Fibroblast of skin of right biceps (primary cell): ENCODE measurements at places on chromosomes 2 and 18.

GRCh38 chr2:127661949-127662510 lies 13.3 kb downstream of the LIMS2 start:
- DNase-seq: peak; percentile 15

GRCh38 chr2:231411831-231412617 lies 16.5 kb downstream of the B3GNT7 start:
- peak; percentile 81 for DNase-seq

DNA sequence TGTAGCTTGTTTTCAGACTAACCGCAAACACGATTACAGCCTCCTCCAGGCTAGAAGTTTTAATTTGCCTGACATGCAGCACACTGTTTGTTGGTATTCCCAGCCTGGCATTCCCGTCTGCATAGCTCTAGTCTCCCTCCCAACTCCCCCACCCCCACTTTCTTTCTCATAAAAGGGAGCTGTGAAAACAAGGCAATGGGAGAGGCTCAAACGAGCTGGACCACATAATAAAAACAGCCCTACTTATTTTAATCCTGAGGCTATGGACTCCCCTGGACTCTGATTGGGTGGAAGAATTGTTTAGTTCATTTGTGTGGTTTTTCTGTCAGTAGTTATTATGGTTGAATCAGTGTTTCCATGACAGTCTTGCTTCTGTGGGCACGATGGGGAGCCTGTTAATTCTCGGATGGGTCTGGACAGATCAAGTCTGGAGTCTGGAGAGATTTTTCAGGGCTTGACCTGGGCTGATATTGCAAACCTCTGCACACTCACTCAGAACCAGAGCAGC lies 1.2 kb downstream of the STON1 start:
- DNase-seq: peak; percentile 83

- DNase-seq: peak; percentile 5
These were observed 6.9 kb downstream of the ACYP2 start for GRCh38 chr2:54122171-54122935.

DNA sequence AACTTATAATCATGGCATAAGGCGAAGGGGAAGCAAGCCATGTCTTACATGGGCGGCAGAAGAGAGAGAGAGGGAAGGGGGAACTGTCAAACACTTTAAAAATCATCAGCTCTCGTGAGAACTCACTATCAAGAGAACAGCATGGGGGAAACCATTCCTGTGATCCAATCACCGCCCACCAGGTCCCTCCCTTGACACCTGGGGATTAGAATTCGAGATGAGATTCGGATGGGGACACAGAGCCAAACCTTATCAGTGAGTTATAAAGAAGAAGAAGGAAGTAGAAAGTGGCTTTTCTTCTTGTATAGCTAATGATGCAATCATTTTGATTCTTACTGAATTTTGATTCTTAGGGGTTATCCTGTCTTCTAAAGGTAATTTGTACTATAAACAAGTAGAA lies 51.4 kb downstream of the SMCHD1 start:
- DNase-seq: no peak

DNA sequence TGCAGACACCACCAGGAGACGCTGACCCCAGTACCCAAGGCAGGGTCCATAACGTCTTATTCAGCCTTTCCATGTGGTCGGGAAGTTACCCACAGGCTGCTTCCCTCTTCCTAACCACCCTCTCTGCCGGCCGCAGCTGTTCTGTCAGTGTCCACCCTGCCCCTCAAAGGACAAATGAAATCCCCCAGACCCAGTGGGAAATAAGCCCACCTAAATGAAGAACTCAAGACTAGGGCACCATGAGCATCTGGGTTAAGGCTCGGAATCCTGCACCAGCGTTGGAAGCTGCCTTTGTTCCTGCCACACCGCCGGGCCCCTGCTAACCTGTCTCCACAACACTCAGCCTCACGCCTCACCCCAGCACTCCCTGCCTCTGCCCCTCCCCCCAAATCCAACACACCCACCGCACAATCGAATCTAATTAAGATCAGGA lies 21.7 kb downstream of the BCL11A start:
- no peak for DNase-seq

GRCh38 chr2:19124135-19124534 lies 234.3 kb downstream of the OSR1 start:
- DNase-seq: peak; percentile 88

GRCh38 chr2:227774011-227774624 lies 28.4 kb downstream of the SCYGR8 start:
- no peak for DNase-seq

DNA sequence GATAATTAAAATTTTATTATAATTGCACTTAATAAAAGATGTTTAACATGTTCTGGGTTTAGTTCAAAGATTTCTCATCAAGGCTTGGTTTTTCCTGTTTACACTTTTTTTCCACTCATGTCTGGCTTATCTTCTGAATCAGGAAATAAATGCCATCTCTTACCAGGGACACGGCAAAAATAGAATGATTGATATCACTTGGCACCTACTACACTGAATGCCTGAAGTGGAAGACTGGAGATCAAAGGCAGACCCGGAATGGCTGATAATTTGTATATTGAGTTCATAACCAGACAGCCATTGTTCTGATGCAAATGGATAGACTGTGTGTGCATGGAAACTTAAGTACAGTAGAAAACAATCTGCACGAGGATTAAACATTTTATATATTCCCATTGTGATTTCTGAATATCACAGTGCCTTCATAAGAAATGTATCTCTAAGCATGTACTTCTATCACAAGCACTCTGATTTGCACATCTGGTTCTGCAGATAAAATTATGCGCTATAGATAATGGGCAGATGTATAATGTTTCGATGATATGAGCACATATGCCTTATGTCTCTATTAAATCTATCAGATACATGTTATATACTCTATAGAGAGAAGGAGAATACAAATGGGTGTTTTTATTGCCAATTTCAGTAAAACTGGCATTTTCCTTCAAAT lies 304.8 kb downstream of the RND3 start:
- DNase-seq: no peak
